ENCODE measurements at places on chromosomes 4 and X.

GRCh38 chr4:84647312-84647884 lies 64.5 kb downstream of the CDS1 start:
- no peak for DNase-seq

GRCh38 chrX:13309631-13310030 lies 10.2 kb downstream of the ATXN3L start:
- no peak for DNase-seq

DNA sequence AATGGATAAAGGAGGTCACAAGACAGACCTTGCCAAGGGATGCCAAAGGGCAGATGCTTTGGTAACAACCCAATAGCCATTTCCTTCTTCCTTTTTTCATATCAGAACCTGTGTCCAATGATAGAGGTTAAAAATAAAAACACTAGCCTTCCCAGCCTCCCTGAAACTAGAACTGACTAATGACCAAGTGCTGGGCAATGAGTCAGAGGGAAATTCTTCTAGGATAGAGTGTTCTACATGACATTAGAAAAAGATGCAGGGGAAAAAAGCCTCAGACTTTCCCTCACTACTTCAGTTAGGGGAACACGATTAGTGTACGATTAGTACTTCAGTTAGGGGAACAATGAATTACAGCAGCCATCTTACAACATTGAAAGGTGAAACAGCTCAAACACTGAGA lies 29.3 kb upstream of the FAM47C start:
- no peak for DNase-seq

GRCh38 chr4:6556263-6556662 lies 18.7 kb upstream of the MAN2B2 start:
- DNase-seq: no peak

- no peak for DNase-seq
These were observed 8.7 kb downstream of the RIPPLY1 start for GRCh38 chrX:106894392-106894909.

DNA sequence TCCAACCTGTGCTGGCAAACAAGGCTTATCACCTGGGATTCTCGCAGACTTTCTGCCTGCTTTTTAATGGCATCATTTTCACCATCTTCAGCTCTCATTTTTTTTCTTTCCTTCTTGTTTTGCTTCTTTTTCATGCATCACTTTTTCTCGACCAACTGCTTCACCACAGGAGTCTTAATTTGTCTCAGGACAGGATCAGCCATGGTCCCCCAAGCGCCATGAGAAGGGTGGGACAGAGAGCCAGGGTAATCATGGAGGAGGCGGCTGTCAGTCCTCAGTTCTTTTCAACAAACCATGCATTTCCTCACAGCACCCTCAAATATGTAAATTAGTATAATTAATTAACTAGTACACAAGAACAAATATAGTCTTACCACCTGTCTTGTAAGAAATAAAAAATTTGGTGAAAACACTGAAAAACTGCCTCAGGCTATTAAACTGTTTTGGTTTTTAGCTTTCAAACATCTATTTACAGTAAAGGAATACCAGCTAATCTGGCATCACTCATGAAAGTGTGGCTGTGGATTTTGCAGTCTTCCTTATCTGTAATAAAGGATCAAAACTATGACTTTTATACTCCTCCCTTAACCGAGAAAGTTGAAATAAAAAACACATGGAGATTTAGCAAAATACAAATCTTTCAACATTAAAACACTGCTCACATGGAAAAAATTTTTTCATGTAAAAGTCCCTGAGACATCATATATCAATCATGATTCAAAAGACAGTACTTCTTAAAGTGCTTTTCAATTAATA lies 19.1 kb downstream of the EIF4E start:
- DNase-seq: no peak

DNA sequence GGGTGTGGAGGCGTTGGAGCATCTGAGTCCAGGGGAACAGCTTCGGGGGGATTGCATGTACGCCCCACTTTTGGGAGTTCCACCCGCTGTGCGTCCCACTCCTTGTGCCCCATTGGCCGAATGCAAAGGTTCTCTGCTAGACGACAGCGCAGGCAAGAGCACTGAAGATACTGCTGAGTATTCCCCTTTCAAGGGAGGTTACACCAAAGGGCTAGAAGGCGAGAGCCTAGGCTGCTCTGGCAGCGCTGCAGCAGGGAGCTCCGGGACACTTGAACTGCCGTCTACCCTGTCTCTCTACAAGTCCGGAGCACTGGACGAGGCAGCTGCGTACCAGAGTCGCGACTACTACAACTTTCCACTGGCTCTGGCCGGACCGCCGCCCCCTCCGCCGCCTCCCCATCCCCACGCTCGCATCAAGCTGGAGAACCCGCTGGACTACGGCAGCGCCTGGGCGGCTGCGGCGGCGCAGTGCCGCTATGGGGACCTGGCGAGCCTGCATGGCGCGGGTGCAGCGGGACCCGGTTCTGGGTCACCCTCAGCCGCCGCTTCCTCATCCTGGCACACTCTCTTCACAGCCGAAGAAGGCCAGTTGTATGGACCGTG lies 2.2 kb downstream of the AR start:
- no peak for DNase-seq

- DNase-seq: no peak
These were observed 239.4 kb downstream of the LDB2 start for GRCh38 chr4:16659079-16659478.

GRCh38 chr4:14592950-14593349 lies 409.3 kb upstream of the CPEB2 start:
- no peak for DNase-seq

DNA sequence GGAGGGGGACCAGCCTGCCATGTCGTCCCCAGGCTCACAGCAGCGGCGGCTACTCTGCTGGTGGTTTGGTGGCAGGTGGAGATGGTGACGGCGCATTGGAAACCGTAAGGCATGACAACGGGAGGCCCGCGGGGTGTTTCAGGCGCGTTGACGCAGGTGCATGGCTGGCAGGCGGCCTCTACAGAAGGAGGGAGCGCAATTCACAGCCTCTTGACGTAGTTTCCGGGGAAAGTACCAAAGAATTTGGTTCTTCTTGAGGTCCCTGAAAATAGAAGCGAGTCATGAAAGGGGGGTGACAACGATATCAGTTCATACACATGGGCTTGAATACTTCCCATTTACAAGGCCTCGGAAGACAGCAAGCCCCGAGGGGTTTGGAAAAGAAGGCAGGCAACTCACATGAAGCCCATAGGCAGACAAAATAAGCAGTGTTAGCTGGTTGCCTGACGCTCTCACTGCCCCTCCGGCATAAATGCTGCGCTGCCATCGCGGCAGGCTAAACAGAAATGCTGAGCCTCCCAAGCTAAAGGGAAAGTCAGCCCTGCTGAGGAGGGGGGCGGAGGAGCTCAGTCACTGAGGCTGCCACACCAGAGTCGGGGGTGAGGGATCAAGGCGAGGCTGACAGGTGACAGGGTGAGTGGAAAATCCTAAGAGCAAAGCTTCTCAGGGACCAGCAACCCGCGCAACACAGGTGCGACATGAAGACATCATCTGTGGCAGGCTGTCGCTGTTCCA lies 52.3 kb upstream of the PDLIM3 start:
- DNase-seq: peak; percentile 89

- DNase-seq: peak; percentile 86
These were observed at the start of gene TMEM33 for GRCh38 chr4:41934901-41935651. Gene TMEM33, plus strand, starts transcription at chr4:41935429. Its CDS starts 56 bp downstream, at chr4:41935485.

GRCh38 chr4:52659001-52659721 lies at the start of gene USP46:
Gene USP46, minus strand, starts transcription at chr4:52659301. Its CDS starts 151 bp downstream, at chr4:52659150.
- DNase-seq: peak; percentile 84

DNA sequence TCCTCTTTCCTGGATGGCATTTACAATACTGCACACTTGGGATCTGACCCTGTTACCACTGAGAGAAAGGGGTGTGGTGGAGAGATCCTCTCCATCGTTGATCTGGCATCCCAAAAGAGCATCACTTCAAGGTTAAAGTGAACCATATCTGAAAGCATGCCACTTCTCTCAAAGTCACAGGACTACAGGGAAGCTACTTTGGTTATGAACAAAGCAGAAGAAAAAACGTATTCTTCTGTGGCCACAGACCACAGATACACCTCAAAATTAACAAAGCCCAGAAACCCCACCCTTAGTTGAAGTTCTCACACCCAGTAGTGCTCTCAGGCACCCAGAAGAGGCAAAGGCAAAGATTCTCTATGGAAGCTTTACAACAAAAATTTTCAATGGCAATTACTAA lies 108.3 kb downstream of the JADE1 start:
- DNase-seq: peak; percentile 8

DNA sequence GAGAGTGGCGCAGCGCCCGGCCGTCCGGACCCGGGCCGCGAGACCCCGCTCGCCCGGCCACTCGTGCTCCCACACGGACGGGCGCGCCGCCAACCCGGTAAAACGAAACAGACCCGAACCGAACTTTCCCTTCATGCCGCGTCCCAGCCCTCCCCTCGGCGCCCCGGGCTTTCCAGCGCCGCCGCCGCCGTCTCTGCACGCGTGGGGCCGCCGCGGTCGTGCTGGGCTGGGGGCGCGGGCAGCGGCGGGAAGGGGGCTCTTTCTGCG lies 222 bp downstream of the SMAD1 start:
- no peak for DNase-seq

- DNase-seq: peak; percentile 16
These were observed 68.0 kb upstream of the ATXN3L start for GRCh38 chrX:13387666-13388494.

- DNase-seq: no peak
These were observed 95.7 kb downstream of the DCLK2 start for GRCh38 chr4:150173982-150174398.

- DNase-seq: no peak
These were observed 75.4 kb downstream of the FAT4 start for GRCh38 chr4:125390126-125390525.

DNA sequence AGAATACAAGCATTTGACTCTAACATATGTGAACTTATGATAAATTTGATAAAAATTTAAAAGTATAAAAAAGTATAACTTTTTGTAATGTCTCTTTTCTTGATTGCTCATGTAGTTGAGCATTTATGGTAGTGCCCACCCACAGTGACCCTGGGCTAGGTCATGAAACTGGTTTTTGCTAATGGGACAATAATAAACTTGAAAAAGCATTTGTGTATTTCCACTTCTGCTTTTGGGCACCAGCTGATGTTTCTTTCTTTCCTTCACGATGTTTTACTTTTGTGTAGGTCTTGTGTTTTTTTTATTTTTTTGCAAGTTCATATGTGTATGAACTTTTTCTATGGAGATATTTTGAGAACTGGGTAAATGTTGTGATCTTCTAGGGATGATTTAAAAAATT lies 313.1 kb downstream of the CBLL2 start:
- DNase-seq: no peak

DNA sequence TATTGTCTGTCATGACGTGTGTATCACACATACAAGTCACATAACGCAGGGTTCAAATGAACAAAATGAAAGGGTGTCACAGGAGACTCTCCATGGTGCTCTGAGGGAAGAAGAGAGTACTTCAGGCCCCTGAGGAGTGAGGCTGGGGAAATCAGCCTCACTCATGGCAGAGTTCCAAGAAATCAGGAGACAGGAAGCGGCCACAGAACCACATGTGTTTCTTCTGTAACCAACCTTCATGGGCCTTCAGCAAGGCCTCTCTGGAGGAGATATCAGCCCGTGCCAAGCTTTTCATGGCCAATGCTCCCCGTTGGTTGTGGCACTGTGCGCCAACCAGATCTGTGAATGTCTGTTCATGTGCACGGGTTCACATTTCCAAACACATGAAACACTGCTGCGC lies 76.0 kb downstream of the NAT8L start:
- no peak for DNase-seq

GRCh38 chrX:54633641-54634040 lies 103.6 kb downstream of the GNL3L start:
- DNase-seq: no peak

DNA sequence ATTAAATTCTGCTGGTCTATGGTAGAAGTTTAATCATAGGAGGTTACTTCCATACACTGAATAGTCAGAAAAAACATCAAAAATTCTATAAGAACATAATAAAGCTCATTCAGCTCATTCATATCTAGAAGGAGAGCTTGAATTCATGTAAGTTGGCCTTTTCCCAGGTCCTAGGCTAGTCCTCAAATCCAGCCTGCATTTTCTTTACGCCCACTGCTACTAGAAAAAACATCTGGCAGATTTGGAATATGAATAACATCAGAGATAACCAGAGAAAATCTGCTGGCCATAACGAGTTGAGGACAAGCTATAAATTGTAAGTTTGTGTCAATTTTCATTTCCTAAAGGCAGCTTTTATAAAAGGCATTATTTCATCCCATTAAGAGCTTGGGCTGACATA lies 95.5 kb downstream of the MXRA5 start:
- no peak for DNase-seq

DNA sequence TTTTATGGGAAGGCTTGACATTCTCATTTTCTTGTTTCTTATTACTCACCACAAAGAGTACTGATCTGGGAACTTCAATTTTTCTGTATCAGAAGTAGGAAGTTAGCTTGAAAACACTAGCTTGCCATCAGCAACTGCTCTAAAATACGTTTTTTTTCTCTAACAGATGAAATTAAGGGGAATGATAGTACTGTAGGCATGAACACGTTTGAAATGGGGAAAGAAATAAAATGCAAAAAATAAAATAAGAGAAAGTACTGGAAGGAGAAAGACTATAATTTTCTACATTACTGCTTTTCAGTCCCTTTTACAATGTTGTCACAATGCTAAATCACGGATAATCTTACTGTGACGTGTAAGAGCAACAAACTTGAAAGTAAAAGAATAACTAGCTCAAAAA lies 1.5 kb downstream of the RADX start:
- DNase-seq: no peak

DNA sequence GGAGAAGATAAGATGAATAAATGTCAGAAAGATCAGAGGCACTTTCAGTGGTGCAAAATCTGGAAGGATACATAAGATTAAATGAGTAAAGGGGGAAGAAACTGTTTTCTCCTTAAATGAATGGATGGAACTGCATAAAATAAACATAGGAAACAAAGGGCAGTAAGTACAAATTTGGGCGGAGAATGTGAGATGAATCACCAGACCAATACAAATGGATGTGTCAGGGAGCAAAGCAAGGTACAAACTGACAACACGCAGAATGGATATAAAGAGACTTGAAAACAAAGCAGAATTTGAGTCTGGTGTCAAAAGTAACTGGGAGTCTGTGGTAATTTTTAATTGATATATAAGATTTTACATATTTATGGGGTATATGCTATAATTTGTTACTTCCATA lies 175.3 kb upstream of the PCDH18 start:
- no peak for DNase-seq

- DNase-seq: no peak
These were observed 64.7 kb upstream of the GPR78 start for GRCh38 chr4:8515316-8516060.

GRCh38 chr4:6307230-6307629 lies 37.6 kb downstream of the WFS1 start:
- no peak for DNase-seq

GRCh38 chr4:1399508-1400190 lies 6.6 kb downstream of the NKX1-1 start:
- DNase-seq: no peak

- DNase-seq: no peak
These were observed 28.9 kb upstream of the SMIM31 start for GRCh38 chr4:164725066-164725465.

- DNase-seq: peak; percentile 20
These were observed 39.1 kb upstream of the BMP2K start for GRCh38 chr4:78737035-78737434.

- DNase-seq: no peak
These were observed 27.3 kb downstream of the ASB5 start for GRCh38 chr4:176241703-176242102.

- peak; percentile 11 for DNase-seq
These were observed 7.8 kb upstream of the HAUS3 start for GRCh38 chr4:2249526-2250356.

- DNase-seq: no peak
These were observed 30.9 kb upstream of the CDKN2AIP start for GRCh38 chr4:183413234-183414200.

- peak; percentile 31 for DNase-seq
These were observed 4.4 kb upstream of the PRDX4 start for GRCh38 chrX:23662853-23663252.

- DNase-seq: no peak
These were observed 1.9 kb upstream of the DGAT2L6 start for GRCh38 chrX:70175338-70175737.
